ENCODE measurements at places on chromosomes 4 and X.

DNA sequence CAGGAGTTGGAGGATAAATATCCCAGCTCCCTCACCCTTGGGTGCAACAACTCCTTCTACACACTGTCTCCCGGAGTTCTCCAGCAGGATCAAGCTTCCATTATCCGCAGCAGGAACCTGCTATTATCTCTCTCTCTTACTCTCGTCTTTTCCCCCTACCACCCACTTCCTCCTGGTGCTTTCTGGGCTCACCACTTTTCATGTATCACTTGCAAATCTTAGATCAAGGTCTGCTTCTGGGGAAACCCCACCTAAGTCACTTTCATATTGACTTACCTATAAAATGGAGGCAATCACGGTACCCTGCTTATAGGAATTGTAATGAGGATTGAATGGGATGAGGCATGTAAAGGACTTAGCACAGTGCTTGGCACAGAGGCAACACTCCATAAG is 589.5 kb downstream of the BCOR start:
- DNase-seq, result no peak

DNA sequence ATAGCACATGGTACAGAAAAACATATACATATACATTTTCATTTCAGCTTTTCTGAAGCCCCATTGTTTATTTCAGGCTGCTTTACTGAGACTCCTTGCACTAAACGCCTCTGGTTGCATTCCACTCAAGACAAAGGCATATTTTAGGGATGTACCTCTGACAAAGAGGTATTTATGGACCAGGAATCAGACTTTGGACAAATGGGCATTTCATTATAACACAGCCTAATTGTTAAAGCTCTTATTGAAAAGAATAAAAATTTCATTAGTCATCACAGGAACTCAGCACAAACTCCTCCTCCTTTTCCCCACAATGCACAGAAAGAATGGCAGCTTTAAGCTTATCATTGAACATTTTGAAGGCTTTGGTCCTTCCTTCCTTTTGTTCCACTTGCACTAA is 62.9 kb upstream of the UGT8 start:
- no peak for DNase-seq

- no peak for DNase-seq
Measured at GRCh38 chr4:173121076-173121561, 47.5 kb upstream of the GALNT7 start.

DNA sequence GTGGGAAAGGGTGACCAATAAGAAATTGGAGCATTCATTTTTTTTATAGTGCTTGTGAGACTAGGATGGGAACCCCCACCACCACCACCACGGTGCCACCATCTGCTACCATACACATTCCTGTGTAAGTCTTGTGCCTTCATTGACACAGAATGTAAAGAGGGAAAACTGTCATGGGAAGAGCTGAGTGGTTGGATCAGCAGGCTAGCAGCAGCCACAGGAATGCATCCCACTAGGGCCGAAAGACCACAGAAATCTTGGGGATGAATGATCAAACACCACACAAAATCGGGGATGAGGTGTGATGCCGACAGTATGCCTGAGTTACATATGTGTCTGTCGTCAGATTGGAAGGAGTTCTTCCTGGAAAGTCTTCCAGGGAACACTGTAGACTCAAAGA is 69.2 kb downstream of the SRPX start:
- DNase-seq, result no peak

DNA sequence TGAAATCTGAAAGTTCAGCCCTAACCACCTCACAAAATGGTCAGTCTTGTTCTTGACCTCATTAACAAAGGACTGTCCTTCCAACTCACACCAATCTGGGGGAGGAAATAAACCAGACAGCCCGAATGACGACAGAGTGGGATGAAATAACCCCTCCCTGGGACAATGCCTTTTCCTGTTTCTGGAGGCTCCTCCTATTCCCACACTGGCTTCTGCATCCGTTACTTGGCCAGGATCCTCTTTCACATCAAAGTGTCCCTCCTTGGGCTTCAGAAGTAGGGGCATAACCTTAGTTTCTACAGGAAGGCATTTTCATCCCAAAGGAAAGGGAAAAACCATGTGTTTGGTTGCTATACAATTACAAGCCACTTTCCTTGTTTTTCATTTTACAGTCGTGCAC is 59.8 kb upstream of the RPL34 start:
- peak; percentile 4 for DNase-seq

GRCh38 chr4:186628058-186628711 is 72.8 kb upstream of the MTNR1A start:
- no peak for DNase-seq

DNA sequence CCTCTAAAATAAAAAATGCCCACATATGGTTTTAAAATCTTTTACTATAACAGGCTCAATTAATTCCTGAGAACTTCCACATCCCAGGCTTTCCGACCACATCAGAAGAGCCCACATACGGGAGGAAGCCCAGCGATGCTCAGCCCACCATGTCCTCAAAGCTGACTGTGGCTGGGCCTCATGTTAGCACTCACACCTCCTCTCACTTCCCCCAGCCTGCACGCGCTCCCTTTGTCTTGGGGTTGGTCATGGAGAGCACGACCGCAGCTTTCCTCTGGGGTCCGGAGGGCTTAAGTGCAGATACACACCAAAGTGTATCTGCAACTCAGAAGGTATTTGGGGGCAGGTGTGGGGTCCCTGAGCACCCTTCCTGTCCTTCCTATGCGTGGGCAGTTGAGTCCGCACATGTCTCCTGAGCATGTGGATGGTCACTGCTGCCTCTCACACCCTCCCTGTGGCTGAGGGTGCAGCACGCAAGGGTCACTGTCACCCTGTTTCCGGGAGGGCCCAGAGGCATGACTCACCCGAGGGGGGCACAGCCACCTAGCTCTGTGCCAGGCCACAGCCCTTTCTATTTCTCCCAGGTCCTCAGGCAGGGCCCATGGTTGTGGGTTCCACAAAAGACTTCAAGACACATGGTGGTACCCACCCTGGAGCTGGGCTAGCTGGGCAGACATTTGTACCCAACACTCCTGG is 21.2 kb downstream of the WDR1 start:
- no peak for DNase-seq

DNA sequence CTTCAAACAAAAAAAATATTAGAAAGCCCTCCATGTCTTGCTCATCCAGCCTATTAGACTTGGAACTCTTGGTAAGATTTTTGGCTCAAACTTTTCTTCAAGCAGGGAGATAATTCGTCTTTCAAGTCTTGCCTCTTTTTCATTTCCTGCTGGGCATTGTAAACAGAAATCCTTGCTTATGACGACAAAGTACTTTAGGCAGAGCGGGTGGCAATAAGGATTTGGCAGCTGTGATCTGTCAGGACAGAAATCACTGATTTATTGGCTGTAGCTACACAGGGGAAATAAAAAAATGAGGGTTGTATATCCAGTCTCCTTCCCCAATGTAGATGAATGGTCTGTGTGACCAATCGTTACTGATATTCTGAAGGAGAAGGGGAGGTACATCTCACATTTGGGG is 121.6 kb downstream of the SLC4A4 start:
- DNase-seq, result no peak

DNA sequence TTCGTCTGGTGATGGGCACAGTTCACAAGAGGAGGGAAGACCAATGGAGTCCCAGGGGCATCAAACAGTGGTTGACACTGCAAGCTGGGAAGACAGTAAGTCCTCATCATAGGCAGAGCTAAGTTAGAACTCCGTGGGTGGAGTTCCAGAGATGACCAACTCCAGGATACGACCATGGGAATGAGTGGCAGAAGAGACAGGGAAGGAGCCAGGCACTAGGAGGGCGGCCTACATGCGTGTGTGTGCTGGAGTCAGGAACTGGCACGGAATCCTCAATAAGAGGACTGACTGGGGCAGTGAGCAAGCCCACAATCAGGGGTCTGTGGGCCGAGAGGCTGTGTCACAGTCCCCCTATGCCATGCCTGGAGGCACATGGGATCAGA is 30.4 kb upstream of the IRAK1 start:
- DNase-seq, result no peak

DNA sequence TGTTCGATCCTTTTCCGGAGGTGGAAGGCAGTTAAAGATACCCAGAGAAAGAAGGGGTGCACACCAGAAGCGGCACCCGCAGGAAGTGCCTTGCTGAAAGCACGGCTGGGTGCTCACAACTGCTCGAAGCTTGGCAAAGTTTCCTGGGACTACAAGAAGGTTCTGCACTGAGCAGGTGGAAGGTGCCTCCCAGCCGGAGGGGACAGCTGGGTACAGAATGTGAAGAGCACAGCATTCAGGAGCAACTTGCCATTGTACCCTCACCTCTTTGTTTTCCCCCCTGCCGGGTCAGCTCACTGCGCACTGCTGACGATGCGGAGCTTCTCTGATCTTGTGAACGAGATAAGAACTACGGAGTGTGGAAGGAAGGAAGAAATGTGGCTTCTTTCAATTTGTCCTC is 289.2 kb downstream of the FBXW7 start:
- DNase-seq, result no peak

- DNase-seq, result no peak
Measured at GRCh38 chrX:10930151-10930550, 181.0 kb upstream of the HCCS start.

DNA sequence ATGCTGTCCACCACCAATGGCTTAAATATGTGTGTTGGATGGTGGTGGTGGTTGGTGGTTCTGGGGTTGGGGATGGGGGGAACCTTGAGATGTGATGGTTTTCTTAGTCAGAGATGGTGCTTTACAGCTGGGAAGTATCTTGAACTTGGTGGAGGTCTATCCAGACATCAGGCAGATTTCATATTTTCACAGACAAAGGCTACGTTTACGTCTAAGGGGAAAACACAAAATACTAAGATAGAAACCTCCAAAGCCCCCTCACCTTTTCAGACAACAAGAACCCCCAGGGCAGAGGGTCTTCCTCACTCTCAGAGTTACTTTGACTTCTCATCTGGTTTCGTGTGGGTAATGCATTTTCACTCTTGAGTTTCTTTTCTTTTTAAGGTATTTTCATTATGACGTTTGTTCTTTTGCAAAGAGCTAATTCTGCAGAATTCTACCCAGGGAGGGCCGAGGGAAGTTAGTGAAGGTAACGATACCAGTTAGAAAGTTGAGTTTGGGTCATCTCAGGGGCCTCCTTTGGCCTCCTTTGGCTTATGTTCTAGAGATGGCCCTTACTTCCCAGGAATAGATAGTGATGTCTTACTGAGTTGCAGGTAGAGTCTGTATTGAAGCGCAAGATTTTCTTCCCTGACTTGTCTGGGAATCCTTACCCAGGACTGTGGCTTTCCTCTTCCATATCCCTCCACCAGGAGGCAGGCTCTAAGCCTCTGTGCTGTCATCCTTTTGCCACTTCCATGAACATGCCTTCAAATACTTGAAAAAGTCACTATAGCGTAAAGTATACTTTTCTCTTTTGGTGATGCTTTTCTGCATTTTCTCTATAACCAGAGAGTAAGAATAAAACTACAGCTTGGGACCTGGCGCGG is 31.9 kb downstream of the RHOH start:
- DNase-seq, result no peak

DNA sequence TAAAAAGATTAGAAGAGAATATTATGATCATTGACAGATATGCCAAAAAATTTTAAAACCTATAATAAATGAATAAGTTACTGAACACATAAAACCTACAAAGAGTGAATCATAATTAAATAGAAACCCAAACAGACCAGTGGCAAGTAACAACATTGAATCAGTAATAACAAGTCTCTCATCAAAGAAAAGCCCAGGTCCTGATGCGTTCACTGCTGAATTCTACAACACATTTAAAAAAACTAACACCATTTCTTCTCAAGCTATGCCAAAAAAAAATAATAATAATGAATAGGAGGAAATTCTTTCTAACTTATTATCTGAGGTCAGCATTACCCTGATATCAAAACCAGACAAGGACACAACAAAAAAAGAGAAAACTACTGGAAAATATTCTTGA is 30.6 kb downstream of the ACTRT1 start:
- DNase-seq, result no peak

- DNase-seq, result no peak
Measured at GRCh38 chr4:113607998-113608397, 153.5 kb downstream of the CAMK2D start.

- no peak for DNase-seq
Measured at GRCh38 chr4:46894826-46895225, 14.2 kb downstream of the COX7B2 start.

GRCh38 chrX:82742351-82742750 is 765.7 kb upstream of the POU3F4 start:
- DNase-seq, result no peak

Measured in urinary bladder (tissue), 4 donors.